Esophagus mucosa (tissue), 1 donor: ENCODE measurements at places on chromosomes 2 and 18. TPM values are rescaled to one million over a fixed set of nuclear protein-coding genes. Genes with fewer than 3 reads are reported as not detected.

DNA sequence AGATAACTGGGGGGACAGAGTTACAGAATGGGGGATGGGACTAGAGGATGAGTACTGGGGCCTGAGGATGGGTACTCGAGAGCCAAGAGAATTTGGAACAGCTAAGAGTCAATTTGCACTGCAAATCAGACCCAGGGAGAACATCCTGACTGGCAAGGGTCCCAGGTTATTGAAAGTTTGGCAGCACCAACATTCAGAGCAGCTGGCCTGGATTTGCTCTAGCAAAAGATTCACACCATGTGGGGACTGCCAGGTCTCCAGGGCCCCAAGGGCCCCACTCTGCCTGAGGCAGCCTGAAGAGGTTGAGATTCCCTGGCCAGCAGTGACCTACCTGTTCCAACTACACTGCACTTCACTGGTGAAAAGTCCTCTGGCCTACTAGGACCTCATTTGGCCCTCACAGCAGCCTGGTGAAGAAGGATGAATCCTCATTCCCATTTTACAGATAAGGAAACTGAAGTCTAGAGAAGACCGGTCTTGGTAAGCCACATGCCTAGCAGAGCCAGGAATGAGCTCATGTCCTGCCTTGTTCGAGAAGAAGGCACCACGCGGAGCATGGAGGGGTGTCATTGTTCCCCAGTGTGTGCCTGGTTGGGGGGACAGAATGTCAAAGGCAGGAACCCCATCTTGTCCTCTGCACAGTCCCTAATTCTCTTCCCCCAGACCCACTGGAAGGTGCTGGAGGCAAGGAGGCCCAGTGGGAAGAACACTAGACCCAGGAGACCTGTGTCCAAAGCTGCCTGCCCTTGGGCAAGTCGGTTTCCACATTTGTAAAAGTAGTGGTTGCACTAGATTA lies 258.6 kb downstream of the TNS1 start:
- ATAC-seq: no peak

- ATAC-seq: peak; percentile 65
Measured at GRCh38 chr2:85705680-85706039, 11.5 kb downstream of the GNLY start.

DNA sequence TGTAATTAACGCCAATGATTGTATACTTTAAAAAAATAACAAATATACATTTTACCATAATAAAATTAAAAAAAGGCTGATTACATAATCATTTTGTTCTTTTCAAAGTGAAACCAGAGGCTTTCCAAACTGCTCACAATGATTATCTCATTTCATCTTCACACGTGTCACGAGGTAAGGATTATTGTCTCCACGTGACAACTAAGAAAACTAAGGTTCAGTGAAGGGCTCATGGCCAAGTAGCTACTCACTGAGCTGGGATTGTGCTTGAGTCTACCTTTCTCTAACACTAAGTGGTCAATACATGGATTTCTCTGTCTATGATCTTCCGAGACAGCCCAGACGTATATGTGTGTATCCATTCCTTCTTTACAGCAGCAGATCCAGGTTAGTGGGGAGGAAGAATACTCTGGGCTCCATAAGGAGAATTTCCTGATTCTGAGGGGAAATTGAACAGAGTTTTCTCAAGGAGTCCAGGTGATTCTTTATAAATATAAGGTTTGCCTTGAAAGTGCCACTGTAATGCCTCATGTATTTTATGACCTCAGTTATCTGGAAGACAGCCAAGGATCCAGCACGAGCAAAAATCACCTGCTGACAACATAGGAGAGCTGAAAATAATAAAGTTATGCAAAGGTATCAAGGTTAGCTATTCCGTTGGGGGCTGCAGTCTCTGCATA lies 25.6 kb upstream of the ACSL3 start:
- no peak for ATAC-seq

PPP1R1C gene
- total RNA-seq: 1.8 TPM

TMEM163 gene
- 0.20 TPM for total RNA-seq

SLC39A10 gene
- 6.1 TPM for total RNA-seq
